ENCODE measurements at places on chromosomes 12 and 14.

DNA sequence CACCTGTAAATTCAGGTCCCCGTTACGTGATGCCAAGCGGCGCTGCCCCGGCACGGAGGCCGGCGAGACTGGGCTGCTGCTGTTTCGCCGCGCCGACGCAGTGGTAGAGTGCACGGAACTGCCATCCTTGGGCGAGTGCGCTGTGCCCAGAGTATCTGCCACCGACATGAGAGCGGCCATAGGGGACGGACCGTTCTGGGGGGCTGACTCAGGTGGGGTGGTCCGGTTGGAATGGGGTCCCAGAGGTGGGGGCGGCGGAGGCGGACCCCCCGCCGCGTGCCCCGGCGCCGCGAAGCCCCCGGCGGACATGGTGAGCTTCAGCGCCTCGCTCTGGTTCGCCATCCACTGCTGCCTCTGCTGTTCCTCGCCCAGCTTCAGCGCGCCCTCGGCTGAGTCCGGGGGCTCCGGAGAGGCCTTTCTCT is 2.8 kb downstream of the IRF2BPL start:
- no peak for DNase-seq

DNA sequence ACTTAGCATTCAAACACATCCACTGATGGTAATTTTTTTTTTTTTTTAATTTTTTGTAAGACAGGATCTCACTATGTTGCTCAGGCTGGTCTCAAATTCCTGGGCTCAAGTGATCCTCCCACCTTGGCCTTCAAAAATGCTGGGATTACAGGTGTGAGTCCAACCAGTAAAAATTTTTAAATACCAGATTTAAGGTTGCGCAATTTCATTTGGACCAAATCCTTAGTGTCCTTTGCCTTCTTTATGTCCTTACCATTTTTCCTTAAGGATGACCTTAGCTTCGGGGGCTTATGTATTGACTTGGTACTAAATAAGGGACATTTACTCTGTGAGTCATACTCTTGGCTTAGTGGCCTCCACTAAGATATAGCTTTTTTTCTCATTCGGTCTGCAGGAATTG is 4.1 kb upstream of the PLBD1 start:
- DNase-seq, result no peak

DNA sequence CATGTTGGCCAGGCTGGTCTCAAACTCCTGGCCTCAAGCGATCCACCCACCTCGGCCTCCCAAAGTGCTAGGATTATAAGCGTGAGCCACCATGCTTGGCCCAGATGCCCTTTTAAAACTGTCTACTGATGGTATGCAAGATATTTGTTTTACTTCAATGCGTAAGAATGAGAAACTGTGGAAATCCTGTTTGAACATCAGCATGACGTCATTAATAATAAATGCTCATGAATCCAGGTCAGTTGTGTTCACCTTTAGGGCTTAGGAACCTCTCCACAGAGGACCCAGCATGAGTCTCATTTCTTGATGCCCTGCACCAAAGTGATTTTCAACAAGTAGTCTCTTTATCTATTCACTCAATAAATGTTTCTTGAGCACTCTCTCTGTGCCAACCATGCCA is 34.5 kb upstream of the FOS start:
- DNase-seq, result no peak

GRCh38 chr14:95265106-95266094 is 54.3 kb downstream of the CLMN start:
- peak; percentile 43 for DNase-seq

DNA sequence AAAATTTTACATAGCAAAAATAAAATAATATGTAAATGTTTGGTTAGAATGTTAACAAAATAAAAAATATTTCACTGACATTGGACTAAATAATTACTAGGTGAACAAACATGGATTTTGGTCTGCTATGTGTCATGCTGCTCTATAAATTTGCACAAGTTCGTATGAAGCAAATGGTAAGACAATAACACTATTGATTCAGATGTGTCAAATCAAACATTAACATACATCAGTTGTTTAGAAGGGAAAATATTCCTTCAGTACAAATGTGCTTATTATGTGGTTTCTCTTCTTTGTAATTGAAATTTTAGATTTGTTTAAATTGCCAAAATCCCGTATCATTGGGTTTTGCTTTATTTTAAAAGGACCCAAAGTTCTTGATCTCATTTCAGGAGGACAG is 46.9 kb downstream of the PAWR start:
- DNase-seq, result no peak

DNA sequence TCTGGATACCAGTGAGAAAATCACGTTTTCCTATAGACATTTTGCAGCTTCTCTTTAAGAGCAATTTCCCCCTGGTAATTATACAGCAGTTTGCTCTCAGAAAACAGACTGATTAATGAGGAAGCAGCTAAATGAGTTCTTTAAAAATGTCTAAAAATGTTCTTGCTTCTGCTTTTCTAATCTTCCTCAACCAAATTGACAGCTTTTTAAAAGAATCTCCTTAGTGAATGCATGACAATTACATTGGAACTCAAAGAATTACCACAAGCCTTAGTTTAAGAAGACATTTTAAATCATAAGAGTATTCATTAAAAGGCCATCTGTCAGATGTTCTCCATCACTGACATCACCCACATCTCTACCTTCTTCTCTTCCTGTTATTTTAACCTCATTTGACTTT is 135.8 kb upstream of the PLXNC1 start:
- no peak for DNase-seq

DNA sequence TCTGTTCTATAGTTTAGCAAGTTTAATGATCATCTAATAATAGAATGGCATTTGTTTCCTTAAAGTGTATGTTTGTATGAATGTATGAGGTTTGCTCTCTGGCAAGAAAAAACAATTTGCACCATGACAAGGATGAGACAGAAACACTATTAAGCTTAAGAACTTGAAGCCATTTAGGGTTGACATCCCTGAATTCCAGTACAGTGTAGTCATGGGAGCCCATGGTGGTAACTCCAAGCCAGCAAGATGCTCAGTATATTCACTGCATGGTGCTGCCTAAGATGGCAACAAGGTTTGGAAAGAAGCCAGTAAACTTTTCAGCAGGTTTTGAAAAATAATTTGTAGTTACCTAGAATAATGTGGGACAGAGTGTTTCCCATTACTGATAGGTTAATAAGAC is 158.6 kb downstream of the PRIMA1 start:
- no peak for DNase-seq

- DNase-seq, result no peak
These were observed 243.0 kb upstream of the TMTC1 start for GRCh38 chr12:30026621-30027234.

- no peak for DNase-seq
These were observed 117.4 kb downstream of the KTN1 start for GRCh38 chr14:55697414-55697861.

DNA sequence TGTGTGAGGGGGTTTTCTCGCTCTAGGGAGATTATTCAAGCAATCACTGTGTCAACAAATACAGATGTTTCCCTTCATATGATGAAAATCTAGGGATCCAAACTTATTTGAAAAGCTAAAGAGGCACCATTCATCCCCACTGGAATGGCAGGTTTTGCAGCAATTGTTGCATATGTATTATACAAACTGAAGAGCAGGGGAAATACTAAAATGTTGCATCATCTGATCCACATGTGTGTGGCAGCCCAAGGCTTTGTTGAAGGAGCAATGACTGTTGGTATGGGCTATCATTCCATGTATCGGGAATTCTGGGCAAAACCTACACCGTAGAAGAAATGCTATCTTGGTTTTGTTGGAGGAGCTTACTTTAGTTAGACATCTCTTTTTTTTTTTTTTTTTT is 4.1 kb upstream of the PRPF40B start:
- no peak for DNase-seq

DNA sequence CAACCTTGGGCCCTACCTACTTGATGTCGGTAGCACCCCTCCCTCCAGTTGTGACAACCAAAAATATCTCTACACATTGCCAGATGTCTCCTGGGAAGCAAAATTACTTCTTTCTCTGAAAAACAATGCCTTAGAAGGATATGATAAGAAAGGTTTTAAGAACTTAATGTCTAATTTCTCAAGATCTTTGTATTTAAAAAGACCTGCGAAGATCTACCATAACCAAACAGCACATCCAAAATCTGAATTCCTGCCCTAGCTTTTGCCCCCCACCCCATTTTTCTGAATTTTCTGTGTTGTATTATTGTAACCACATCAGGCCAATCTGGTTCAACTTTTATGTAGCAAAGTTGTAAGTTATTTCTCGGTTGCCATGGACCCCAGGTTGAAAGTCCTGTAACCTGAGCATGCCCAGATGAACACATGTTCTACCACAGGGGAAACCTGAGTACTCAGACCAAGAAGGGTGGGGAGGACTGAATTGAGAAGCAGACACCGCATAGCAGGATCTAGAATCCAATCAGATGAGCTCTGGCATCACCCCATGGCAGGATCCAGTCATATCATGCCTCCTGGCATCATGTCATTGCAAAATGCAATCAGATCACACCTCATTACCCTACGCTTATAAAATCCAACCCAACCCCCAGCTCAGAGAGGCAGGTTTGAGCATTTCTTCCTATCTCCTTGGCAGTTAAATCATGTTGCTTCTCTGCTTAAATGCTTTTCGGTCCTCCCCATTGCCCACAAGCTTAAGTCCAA is 8.7 kb downstream of the TMEM253 start:
- no peak for DNase-seq

GRCh38 chr14:61653507-61653906 is 41.8 kb upstream of the HIF1A start:
- no peak for DNase-seq

GRCh38 chr12:3977621-3978020 is 104.4 kb upstream of the PARP11 start:
- DNase-seq, result no peak

DNA sequence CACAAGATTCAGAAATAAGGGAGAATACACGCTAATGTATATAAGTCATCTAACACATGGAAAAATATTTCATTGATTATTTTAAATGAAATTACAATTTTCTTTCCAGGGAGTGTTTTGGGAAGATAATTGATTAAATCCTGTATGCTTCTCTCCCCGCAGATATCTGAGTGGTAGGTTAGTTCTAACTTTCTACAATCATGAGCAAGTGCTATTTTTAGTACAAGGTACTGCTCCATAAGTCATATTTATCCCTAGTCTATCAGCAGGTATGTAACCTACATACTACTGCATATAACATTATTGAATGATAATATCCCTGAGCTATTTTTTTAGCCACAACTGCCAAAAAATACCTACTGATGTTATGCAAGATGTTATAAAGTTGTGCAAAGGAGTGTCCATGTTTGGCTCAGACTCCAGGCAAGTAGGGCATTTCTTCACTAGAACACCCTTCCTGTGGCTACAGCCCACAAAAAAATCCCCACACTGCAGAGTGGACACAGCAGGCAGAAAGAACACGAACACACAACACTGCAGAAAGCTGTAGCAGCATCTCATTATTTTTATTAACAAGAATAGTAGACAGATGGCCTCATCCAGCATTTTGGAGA is 87.0 kb downstream of the SEC23A start:
- no peak for DNase-seq

- no peak for DNase-seq
These were observed 260.8 kb downstream of the TTC8 start for GRCh38 chr14:89085231-89085731.

DNA sequence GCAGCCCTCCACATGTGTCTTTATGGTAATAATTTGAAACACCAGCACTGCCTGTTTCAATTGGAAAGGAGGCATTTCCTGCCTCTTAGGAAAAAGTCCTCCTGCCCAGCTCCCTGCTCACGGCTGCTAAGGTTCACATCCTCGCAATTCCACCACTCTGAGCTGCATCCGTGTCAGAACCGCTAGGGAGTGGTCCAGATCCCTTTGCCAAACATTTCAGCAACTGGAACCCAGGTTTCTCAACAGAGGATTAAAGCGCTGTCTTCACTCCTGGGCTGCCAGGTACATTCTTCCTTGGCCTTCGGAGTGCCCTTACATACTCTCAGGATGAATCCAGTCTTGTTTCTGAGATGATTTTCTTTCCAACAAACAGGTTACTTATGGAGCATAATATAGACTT is 23.3 kb downstream of the C14orf132 start:
- DNase-seq, result no peak

DNA sequence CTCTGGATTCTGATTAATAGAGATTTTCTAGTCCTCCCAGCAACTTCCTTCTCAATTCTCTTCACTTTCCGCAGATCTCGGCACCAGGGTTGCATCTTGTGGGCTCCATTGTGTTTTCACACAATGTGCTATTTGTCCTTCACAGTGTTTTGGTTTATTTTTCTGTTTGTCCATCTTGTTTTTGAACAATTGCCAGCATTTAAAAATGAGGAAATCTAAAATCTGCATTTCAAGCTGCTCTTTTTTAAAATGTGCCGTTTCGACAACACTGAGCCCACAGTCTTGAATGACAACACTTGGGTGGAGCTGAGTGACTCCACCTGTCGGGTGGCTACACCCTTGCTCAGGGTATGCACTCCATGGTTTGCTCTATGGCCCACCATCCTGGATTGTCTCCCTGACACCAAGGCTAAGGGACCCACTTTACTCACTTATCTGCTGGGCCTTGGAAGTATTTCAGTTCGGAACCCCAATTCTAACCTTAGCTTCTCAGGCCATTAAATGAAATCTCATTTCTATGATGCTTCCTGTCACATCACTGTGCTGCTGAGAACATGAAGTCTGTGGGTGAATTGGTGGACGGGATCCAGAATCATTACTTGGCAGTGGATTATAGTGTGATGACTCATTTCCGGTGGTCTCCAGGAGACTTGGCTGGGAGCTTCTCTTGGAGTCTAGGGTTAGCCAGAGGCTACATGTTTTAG is 3.4 kb upstream of the MYRFL start:
- no peak for DNase-seq

DNA sequence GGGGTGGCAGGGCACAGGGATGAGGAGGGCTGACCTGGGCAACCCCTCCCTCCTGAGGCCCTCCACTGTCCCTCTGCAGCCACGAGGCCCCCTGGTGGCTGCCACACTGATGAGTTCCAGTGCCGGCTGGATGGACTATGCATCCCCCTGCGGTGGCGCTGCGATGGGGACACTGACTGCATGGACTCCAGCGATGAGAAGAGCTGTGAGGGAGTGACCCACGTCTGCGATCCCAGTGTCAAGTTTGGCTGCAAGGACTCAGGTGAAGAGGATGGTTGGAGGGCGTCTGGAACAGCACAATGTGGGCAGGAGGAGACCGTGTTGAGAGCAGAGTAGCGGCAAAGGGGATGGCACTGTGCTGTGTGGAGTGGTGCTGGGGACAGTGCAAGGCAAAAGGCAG is 25.7 kb upstream of the LRP1-AS start:
- peak; percentile 7 for DNase-seq
